ENCODE measurements at places on chromosomes 12 and 14. TPM values are rescaled to one million over a fixed set of nuclear protein-coding genes. Genes with fewer than 3 reads are reported as not detected.

The KCNC2 gene
- total RNA-seq: not detected

The LMNTD1 gene
- 4.3 TPM for total RNA-seq

The OASL gene
- under 0.01 TPM for total RNA-seq

The SSTR1 gene
- 1.1 TPM for total RNA-seq

The ACSM4 gene
- total RNA-seq: not detected

The TCL1B gene
- total RNA-seq: not detected

The KRT77 gene
- total RNA-seq: not detected

The FANCM gene
- total RNA-seq: 7.0 TPM

The GLT8D2 gene
- 33.5 TPM for total RNA-seq

The KRT80 gene
- 0.56 TPM for total RNA-seq

DNA sequence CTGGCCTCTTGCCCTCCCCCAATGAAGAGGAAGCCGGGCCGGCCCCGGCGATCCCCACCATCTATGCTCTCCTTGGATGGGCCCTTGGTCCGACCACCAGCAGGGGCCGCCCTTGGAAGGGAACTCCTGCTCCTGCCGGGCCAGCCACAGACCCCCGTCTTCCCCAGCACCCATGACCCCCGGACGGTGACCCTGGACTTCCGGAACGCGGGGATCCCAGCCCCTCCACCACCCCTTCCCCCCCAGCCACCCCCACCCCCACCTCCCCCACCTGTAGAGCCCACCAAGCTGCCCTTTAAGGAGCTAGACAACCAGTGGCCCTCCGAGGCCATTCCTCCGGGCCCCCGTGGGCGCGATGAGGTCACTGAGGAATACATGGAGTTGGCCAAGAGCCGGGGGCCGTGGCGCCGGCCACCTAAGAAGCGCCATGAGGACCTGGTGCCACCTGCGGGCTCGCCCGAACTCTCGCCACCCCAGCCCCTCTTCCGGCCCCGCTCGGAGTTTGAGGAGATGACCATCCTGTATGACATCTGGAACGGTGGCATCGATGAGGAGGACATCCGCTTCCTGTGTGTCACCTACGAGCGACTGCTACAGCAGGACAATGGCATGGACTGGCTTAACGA lies 19.4 kb downstream of the SETD1B start:
- DNase-seq: no peak
- no peaks in the 10 kb centered on the region for H3K27me3 ChIP-seq
- H3K36me3 ChIP-seq: peaks cover 63% of the 10 kb centered on the region
- H3K27ac ChIP-seq: no peak overlapping the region

DNA sequence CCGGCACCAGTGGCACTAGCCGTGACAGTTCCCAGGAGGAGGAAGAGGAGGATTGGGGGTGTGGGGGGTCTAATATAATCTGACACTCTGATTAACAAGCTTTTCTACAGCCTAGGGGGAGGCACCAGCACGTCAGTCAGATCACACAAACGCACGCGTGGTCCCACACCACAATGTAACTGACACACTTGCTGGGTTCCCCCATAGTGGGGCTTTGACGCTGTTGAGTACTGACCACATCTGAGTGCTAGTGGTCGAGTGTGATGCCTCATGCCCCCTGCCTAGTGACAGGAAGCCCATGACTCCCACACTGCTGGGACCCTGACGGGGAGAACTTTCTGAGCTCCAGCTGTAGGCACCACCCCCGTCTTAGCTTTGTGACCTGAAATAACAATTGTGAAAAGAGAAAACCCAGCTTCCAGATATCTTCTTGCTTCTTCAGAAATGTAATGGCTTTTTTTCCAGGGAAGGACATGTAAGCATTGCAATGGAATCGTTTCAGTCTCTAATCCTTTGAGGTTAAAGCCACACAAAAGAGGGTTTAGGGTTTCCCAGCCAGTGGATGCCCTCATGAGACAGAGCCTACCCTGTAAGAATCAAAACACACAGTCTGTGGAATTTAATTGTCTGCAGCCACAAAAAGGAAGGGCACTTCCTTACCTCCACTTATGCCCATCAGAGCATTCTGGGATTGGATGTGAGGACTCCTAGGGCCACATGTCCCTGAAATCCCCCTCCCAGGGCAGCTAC lies 183.9 kb downstream of the PIWIL1 start:
- no peaks in the 10 kb centered on the region for H3K4me1 ChIP-seq
- H3K27ac ChIP-seq: no peak overlapping the region
- H3K27me3 ChIP-seq: no peaks in the 10 kb centered on the region
- no peaks in the 10 kb centered on the region for H3K36me3 ChIP-seq
- DNase-seq: no peak
- H3K4me3 ChIP-seq: no peak overlapping the region

DNA sequence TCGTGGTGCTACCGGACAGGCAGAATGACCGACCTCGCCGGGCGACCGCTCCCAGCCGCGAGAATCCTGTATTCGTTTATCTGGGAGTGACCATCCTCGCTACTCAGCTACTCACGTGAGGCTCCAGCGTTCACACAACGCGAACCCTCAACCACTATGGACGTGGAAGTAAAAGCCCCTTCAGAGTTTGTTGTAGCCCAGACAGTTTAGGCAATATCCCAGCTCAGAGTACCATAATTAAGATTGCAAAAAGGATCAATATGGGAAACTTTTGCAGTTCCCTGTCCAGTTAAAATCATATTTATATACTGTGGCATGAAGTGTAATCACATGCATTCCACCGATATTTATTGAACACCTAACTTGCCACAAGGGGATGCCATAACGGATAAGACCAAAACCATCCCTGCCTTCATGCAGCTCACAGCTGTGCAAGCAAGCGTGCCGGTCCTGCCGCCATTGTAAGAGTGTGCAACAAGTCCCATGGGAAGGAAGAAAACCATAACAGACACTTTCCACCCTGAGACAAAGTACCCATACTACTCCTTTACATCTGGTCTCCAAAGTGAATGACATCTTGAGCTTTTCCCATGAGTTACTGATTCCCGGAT lies 938 bp upstream of the MAX start:
- peak; percentile 27 for DNase-seq
- H3K36me3 ChIP-seq: no peaks in the 10 kb centered on the region
- H3K27me3 ChIP-seq: no peaks in the 10 kb centered on the region
- peak overlapping the region; percentile 43 for H3K27ac ChIP-seq
- H3K4me1 ChIP-seq: no peaks in the 10 kb centered on the region

GRCh38 chr12:2693980-2694610 lies 100.7 kb upstream of the FKBP4 start:
- H3K36me3 ChIP-seq: peaks cover 5% of the 10 kb centered on the region
- peaks cover 10% of the 10 kb centered on the region for H3K27me3 ChIP-seq
- H3K27ac ChIP-seq: no peak overlapping the region
- H3K4me1 ChIP-seq: no peaks in the 10 kb centered on the region
- no peak for DNase-seq
- no peak overlapping the region for H3K4me3 ChIP-seq

DNA sequence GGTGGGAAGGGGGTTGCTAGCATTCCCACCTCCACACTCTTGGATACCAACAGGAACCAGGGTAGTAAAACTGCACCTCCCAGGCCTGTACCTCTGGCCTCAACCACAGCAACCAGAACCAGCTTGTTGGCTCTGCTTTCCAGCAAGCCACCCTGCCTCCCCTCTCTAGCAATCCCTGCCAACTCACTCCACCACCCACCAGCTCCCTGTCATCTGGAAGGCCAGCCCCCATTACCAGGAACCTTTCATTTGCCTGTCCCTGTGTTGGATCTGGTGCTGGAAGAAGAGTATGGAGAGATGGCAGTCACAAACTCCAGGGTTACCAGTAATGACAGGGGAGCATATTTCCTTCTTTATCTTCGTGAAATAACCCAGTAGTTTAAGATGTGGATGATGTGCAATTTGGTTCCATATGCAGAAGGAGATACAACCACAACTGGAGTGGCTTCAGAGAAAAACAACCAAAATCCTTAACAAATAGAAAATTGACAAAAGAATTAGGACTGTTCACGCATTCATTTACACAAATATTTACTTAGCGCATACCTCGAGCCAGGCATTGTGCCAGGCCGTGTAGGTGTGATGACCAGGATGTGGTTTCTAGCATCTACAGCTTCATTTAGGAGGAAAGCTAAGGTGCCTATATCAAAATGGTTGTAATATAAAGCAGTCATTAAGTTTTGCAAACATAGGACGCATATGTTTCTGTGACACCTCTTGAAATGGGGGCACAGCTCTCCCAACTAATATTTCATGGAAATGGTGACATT lies 3.4 kb downstream of the B4GALNT3 start:
- no peak overlapping the region for H3K4me3 ChIP-seq
- H3K4me1 ChIP-seq: peaks cover 2% of the 10 kb centered on the region
- H3K36me3 ChIP-seq: no peaks in the 10 kb centered on the region
- H3K27ac ChIP-seq: no peak overlapping the region
- DNase-seq: no peak
- H3K27me3 ChIP-seq: peaks cover 75% of the 10 kb centered on the region

GRCh38 chr14:60723907-60724618 lies at the start of gene SIX4:
TSS of gene SIX4 (minus strand) at chr14:60724351. CDS start at chr14:60724074, 277 bp downstream.
- no peaks in the 10 kb centered on the region for H3K27me3 ChIP-seq
- DNase-seq: peak; percentile 92
- H3K4me1 ChIP-seq: peaks cover 10% of the 10 kb centered on the region
- H3K4me3 ChIP-seq: peak within 1 kb of the TSS; percentile 71
- peaks cover 13% of the 10 kb centered on the region for H3K36me3 ChIP-seq

DNA sequence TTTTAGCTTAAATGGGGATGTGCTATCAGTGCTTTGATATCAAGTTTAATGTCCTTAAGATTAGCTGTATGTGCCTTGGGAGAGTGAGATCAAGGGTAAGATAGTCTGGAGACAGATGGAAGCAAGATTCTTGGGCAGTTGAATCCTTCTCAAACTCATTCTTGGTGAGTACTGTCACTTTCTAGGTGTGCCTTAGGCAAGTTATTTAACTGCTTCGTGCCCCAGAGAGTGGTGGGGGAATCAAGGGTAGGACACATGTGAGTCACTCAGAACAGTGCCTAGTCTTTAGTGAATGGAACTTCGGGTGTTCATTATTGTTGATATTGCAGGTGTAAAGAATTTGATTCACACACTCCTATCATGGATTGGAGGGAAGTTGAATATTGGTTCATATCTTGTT lies 803.7 kb downstream of the DIO2 start:
- no peaks in the 10 kb centered on the region for H3K27me3 ChIP-seq
- H3K27ac ChIP-seq: no peak overlapping the region
- DNase-seq: no peak

GRCh38 chr12:54417712-54418440 lies 1.2 kb downstream of the ITGA5 start:
- H3K27ac ChIP-seq: peak overlapping the region; percentile 89
- peaks cover 39% of the 10 kb centered on the region for H3K4me1 ChIP-seq
- no peak for DNase-seq
- H3K36me3 ChIP-seq: peaks cover 9% of the 10 kb centered on the region
- H3K27me3 ChIP-seq: no peaks in the 10 kb centered on the region

GRCh38 chr12:15754233-15754632 lies 35.0 kb downstream of the EPS8 start:
- H3K27ac ChIP-seq: no peak overlapping the region
- H3K36me3 ChIP-seq: no peaks in the 10 kb centered on the region
- no peak overlapping the region for H3K4me3 ChIP-seq
- H3K27me3 ChIP-seq: no peaks in the 10 kb centered on the region

- no peak for DNase-seq
- H3K4me1 ChIP-seq: no peaks in the 10 kb centered on the region
- no peak overlapping the region for H3K4me3 ChIP-seq
- no peak overlapping the region for H3K27ac ChIP-seq
- H3K27me3 ChIP-seq: no peaks in the 10 kb centered on the region
Measured at GRCh38 chr14:19771895-19772430, 1.3 kb upstream of the OR4M1 start.

DNA sequence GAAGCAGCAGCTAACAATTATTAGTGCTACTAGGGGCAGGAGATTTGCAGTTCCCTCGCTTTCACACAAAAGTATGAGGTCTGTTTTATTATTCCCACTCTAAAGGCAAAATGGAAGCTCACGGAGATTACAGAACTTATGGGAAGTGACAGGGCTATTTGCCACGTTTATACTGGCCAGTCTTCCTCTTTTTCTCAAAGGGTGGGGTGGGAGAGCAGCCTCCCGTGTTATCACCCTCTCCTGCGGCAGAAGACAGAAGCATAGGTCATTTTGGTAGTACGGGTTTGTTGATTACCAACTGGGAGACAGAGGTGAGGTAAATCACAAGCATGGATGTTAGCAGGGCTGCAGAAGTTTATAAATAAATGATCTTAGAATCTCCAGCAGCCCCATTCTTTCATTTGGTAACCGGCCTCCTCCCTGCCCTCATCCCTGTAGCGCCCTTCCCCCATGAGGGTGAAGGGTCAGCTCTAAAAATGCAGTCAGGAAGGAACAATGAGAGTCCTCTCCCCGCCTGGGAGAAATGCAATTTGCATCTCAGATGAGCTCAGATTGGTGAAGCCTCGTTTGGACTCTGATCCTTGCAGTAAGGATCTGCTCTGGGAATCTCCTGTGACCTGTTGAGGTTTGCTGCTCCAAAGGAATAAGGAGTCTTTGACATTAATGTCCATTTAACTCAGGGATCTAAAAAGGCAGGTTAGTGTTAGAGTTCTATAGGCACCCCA lies 44.7 kb upstream of the SINHCAF start:
- no peaks in the 10 kb centered on the region for H3K27me3 ChIP-seq
- no peaks in the 10 kb centered on the region for H3K36me3 ChIP-seq
- no peak overlapping the region for H3K27ac ChIP-seq

- no peak overlapping the region for H3K27ac ChIP-seq
- no peak for DNase-seq
- H3K4me1 ChIP-seq: peaks cover 2% of the 10 kb centered on the region
- H3K27me3 ChIP-seq: no peaks in the 10 kb centered on the region
- H3K4me3 ChIP-seq: no peak overlapping the region
Measured at GRCh38 chr14:35855876-35856481, 29.8 kb downstream of the BRMS1L start.

GRCh38 chr12:57165741-57166140 lies 18.3 kb upstream of the LRP1-AS start:
- H3K36me3 ChIP-seq: peaks cover 86% of the 10 kb centered on the region
- peaks cover 4% of the 10 kb centered on the region for H3K4me1 ChIP-seq
- H3K27ac ChIP-seq: no peak overlapping the region
- H3K27me3 ChIP-seq: no peaks in the 10 kb centered on the region
- H3K4me3 ChIP-seq: no peak overlapping the region
- DNase-seq: no peak

- peak overlapping the region; percentile 36 for H3K4me3 ChIP-seq
- H3K36me3 ChIP-seq: no peaks in the 10 kb centered on the region
- peak; percentile 64 for DNase-seq
- no peaks in the 10 kb centered on the region for H3K27me3 ChIP-seq
Measured at GRCh38 chr12:59383079-59383822, 212.6 kb upstream of the SLC16A7 start.

GRCh38 chr12:102629262-102629888 lies 149.0 kb upstream of the IGF1 start:
- H3K4me1 ChIP-seq: peaks cover 6% of the 10 kb centered on the region
- no peak overlapping the region for H3K4me3 ChIP-seq
- H3K27me3 ChIP-seq: no peaks in the 10 kb centered on the region
- H3K27ac ChIP-seq: no peak overlapping the region
- peak; percentile 45 for DNase-seq

GRCh38 chr12:70151993-70152392 lies 91.2 kb upstream of the CNOT2 start:
- no peaks in the 10 kb centered on the region for H3K36me3 ChIP-seq
- no peak for DNase-seq
- H3K4me1 ChIP-seq: no peaks in the 10 kb centered on the region
- H3K27ac ChIP-seq: no peak overlapping the region
- no peak overlapping the region for H3K4me3 ChIP-seq
